ENCODE measurements at places on chromosomes 11 and 22.

- DNase-seq: no peak
Measured at GRCh38 chr11:45638051-45638450, 27.4 kb downstream of the CHST1 start.

GRCh38 chr11:122756417-122756816 is 81.9 kb upstream of the CRTAM start:
- no peak for DNase-seq

DNA sequence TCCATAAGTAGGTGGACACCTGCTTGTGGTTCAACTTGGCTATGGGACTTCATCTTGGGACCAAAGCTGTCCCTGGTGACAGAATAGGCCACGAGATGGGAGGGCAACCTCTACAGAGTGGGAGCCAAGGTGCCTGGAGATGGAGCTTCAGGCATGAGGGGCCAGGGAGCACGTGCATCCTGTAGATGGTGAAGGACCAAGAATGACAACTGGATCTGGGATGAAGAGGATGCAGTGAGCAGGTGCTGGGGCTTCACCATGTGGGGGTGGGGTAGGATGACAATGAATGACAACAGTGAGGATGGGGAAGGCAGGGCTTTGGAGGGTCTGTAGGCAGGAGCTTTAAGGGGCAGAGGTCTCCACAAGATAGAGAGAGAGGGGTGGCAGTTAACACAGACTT is 372.0 kb upstream of the B3GAT1 start:
- DNase-seq: no peak

GRCh38 chr11:45021692-45022141 is 71.0 kb upstream of the TP53I11 start:
- DNase-seq: no peak

GRCh38 chr11:6248248-6248647 is 9.4 kb downstream of the CNGA4 start:
- DNase-seq: no peak
